ENCODE measurements at places on chromosomes 7 and 10.
A peak's percentile ranks its signal among the peaks of the same experiment; 100 is the strongest.

GRCh38 chr10:5833814-5834213 is 20.6 kb upstream of the GDI2 start:
- no peak for DNase-seq

GRCh38 chr10:79243181-79244067 is 103.8 kb upstream of the PPIF start:
- DNase-seq = peak; percentile 43

DNA sequence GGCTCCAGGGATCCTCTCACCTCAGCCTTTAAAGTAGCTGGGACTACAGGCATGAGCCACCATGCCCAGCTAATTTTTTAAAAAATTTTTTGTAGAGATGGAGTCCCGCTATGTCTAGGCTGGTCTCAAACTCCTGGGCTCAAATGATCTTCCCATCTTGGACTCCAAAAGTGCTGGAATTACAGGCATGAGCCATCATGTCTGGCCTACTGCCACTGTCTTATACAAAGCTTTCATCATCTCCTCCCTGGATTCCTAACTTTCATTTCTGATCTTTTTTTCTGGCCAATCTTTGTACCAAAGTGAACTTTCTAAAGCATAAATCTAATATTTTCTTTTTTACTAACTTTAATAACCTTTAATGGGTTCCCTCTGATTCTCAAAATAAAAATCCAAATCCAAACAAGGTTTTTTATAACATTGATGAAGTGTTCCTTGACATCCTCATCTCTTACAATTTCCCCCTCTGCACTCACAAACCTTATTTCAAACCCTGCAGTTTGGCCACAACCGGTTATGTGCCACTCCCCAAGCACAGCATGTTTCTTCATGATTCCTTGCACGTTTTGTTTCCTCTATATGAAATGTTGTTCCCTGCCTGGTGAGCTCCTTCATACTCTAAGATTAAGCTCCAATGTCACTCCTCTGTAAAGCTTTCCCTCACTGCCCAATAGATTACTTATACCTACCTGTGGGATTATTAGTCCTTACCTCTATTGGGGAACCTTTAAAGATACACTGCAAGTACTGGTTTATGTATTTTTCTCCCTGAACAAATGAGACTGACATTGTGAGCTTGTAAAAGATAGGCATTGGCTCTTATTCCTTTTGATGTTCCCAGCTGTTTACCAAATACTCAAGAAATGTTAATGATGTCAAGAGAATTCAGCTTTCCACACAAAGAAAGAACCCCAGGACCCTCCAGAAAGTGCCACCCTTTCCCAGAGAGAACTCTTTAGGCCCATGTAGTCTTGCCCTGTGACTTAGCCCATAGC is 101.7 kb downstream of the HOXA1 start:
- DNase-seq = no peak

- no peak for DNase-seq
These were observed 161.3 kb upstream of the SHH start for GRCh38 chr7:155973451-155973997.

GRCh38 chr10:80497187-80498077 is 40.3 kb upstream of the SH2D4B start:
- no peak for DNase-seq

DNA sequence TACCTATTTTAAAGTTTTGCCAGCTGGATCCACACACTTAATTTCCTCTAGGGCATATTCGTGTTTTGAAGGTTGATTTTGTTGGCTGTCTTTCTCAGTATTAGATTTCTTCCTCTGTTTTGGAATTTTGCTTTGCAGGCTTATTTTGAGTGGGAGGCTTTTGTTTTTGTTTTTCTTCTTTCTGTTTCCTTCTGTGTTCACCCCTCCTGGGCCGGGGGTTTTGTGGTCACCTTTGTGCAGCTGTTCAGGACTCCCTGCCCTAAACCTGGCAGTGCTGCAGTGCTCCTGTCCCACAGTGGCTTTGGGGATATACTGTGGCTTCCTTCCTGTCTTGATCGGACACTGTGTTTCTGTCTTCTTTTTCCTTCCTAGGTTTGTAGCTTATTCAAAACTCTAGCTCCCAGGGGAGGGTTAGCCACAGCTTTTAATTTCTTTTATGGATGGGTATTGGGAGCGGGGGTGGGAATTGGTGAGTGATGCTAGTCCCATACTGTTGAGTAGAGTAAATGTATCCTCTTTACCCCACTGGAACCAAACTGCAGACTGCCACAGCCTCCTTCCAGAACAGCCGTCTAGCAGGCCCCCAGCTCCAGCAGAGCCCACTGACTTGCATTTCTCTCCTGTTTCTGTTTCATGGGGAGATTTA is 228.7 kb upstream of the FZD8 start:
- no peak for DNase-seq

DNA sequence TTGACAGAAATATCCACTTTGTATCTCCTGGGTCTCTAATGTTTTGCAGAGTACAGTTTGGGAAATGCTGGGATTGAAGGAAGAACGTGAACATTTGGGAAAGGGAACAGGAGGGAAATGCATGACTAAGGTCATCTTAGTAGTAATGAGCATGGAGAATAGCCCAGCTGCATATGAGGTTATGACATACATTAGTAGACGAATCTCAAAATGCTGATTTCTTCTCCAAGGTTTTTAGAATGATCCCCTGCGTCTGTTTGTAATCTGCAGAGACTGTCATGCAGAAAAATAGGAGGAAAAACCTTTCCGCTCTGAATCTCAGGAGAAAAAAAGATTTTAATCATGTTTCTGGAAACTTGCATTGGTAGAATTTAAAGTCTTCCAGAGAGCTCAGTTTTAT is 133.6 kb downstream of the PPP1R9A start:
- DNase-seq = no peak
